ENCODE measurements at places on chromosomes 1 and 21.

- H3K27me3 ChIP-seq = peaks cover 11% of the 10 kb centered on the region
- DNase-seq = peak; percentile 83
- peak overlapping the region; percentile 88 for H3K4me3 ChIP-seq
These were observed 450 bp downstream of the S100A10 start for GRCh38 chr1:151993084-151993733.

DNA sequence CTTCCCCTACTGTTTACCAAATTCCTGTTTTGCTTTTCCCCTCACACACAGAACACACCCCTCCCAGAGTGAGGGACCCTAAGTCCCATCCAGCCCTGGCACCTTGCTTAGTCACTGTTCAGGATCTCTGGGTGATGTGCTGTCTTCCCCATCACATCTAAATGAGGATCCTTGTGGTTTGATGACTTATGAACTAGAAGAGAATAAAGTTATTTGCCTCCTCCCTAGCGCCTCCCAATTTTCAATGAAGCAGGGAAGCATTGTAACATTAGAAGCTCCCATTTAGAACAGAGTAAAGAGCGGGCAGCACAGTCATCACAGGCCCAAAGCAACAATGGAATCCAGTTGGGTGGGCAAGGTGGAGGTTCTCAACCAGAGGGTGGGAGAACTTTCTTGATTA is 27.0 kb downstream of the DISC1 start:
- DNase-seq = no peak
- no peaks in the 10 kb centered on the region for H3K36me3 ChIP-seq
- H3K27ac ChIP-seq = no peak overlapping the region

DNA sequence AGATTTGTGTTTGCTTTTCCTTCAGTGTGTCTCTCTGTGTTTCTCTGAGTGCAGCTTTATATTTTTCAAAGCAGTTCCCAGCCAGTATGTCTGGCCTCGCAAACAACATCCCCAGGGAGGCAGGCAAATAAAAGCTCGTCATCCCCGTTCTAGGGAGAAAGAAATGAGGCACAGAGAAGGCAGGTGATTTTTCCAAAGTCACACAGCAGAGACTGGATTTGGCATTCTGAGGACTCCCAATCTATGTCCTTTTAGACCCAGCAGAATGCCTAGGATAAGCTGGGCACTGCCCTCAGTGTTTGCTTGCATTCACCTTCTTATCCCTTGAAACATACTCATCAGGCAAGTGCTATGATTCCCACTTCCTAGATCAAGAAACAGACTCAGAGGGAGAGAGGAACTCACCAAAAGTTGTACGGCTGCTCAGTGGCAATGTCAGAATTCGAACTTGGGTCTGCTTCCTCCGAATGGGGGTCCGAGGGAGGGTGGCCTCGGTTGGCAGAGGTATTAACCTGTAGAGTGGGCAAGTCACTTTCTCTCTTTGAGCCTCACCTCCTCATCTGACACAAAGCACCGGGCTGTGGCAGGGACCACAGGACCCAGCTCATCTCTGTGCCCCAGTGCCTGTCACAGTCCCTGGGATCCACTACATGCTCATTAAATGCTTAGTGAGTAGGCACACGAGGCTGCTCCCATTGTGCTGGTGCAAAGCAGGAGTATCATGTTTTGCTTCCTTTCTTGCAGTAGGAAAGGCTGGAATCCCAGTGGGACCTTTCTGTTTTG is 4.2 kb downstream of the RAP1GAP start:
- no peak overlapping the region for H3K4me3 ChIP-seq
- no peaks in the 10 kb centered on the region for H3K4me1 ChIP-seq
- H3K27ac ChIP-seq = no peak overlapping the region

- DNase-seq = no peak
- H3K36me3 ChIP-seq = no peaks in the 10 kb centered on the region
- H3K27me3 ChIP-seq = no peaks in the 10 kb centered on the region
- H3K4me1 ChIP-seq = peaks cover 6% of the 10 kb centered on the region
- no peak overlapping the region for H3K4me3 ChIP-seq
These were observed 10.4 kb upstream of the TMEM9 start for GRCh38 chr1:201164645-201165044.

All from endodermal cell (in vitro differentiated cells).